Cortex of kidney (tissue), 1 donor: ENCODE measurements at places on chromosomes 7 and 10.

- DNase-seq: no peak
Measured at GRCh38 chr7:46283852-46284251, 362.8 kb upstream of the IGFBP3 start.

DNA sequence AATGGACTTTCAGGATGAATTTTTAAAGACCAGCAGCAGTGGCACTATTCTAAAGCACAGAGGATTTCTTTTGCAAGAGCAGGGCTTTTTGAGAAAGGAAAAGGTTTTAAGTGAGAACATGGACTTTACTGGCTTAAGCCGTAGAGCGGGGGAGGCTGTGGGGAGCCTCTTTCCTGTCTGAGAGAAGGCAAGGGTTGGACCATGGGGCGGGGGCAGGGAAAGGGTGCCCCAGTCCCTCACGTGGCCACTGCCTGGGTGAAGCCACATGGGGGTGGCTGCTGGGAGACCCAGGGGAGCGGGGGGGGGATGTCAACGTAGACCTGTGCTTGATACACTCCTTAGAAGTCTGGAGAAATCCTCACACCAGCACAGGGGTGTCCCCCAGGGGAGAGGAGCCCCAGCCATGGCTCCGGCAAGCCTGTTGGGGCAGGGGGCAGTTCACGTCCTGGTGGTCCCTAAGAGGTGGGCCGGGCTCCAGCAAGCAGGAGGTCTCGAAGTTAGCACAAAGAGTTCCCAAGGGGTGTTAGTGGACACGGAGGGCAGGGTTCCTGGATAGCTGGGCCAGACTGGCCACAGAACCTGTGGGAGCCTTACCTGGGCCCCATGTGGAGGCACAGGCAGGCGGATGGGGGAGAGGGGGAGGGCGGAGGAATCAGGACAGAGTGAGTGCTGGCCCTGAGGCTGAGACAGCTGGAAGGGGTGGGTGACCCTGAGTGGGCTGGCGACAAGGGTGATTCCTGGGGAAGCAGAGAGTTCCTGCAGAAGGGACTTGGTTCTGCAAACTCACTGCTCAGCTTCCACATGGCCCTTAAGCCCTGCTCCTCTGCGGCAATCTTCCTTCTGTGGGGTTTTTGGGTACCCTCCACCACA lies 36.9 kb upstream of the ELFN1 start:
- DNase-seq: no peak

GRCh38 chr7:42096681-42097561 lies 140.1 kb downstream of the GLI3 start:
- no peak for DNase-seq

DNA sequence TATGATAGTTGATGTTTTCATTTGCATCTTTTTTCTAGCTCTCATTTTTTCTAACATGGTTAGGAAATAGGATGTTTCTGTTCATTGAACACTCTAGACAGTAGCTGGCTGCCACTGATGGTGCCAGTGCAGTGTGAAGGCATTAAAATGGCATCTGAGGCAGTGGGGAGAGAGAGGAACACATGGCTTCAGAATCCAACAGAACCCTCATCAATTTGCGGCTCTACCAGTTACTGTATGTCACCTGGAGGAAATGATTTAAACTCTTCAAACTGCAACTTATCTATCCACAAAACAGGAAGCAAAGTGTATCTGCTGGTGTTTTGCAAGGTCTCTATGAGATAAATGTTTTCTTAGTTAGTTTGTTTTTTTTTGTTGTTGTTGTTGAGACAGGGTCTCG lies 305.2 kb upstream of the PRKCQ start:
- DNase-seq: no peak

DNA sequence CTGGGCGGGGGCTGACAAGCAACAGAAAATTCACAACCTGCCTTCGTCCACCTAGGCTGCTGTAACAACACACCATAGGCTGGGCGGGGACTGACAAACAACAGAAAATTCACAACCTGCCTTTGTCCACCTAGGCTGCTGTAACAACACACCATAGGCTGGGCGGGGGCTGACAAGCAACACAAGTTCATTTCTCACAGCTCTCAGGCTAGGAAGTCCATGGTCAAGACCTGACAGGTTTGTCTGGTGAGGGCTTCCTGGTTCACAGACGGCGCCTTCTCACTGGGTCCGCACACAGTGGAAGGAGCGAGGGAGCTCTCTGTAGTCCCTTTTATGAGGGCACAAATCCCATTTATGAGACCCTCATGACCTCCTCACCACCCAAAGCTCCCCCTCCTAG lies 52.2 kb downstream of the DIP2C start:
- DNase-seq: no peak

- DNase-seq: no peak
Measured at GRCh38 chr10:91146146-91146545, 74.3 kb upstream of the PCGF5 start.

- no peak for DNase-seq
Measured at GRCh38 chr10:107692072-107692471, 527.6 kb upstream of the SORCS1 start.

- DNase-seq: no peak
Measured at GRCh38 chr10:69868821-69869220, 67.1 kb downstream of the COL13A1 start.

- no peak for DNase-seq
Measured at GRCh38 chr7:152882576-152883310, 123.2 kb downstream of the ACTR3B start.

DNA sequence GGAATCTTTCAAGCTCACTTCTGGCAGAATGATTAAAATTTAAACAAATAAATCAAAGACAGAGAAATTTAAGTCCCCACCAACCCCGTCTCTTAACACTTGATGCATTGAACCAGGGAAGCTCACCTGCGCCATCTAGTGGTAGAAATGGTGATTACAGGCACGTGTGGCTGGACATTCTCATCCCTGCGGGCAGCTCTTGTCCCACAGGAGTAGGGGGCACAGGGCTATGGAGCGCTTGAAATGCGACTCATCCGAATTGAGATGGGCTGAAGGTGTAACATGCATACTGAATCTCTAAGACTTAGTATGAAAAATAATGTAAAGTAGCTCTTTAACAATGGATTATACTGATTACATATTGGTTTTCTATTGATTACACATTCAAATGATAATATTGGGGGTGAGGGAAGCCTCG lies 24.8 kb upstream of the SLIT1 start:
- DNase-seq: no peak

DNA sequence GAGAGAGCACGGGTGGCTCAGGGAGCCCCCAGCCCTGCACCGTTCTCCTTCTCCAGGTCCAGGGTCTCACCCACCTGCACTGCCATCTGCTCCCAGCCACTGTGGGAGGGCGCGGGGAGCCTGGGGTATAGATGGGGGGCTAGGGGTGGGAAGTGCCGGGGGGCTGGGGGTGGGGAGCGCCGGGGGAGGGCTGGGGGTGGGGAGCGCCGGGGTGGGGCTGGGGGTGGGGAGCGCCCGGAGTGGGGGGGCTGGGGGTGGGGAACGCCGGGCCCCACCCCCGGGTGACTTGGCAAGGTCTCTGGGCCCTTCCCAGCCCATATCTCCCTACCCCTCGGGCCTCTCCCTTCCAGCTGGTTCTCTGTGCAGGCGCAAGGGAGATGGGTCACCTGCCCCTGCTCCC lies at the start of gene GRIFIN:
Gene GRIFIN (minus strand): TSS at position 101 of the 400 bp plus-strand sequence. CDS start 15 bp downstream, at position 86.
- DNase-seq: no peak

- DNase-seq: no peak
Measured at GRCh38 chr7:36188906-36189305, 35.9 kb downstream of the EEPD1 start.
